Upper lobe of left lung (tissue), 6 donors: ENCODE measurements at places on chromosomes 1 and 21. TPM values are rescaled to one million over a fixed set of nuclear protein-coding genes. Genes with fewer than 3 reads are reported as not detected.

The GFI1 gene
- total RNA-seq = 3.2 TPM

The NPPA gene
- total RNA-seq = 3.1 TPM

The ZFP69B gene
- total RNA-seq = 0.76 TPM

The AKNAD1 gene
- not detected for total RNA-seq

The FCER1G gene
- total RNA-seq = 75.4 TPM

The VASH2 gene
- 3.1 TPM for total RNA-seq

The AGT gene
- total RNA-seq = 1.1 TPM

The COL8A2 gene
- total RNA-seq = 5.2 TPM

The NPR1 gene
- 32.5 TPM for total RNA-seq

The KCNJ9 gene
- total RNA-seq = not detected

The LCE3D gene
- total RNA-seq = not detected

The REN gene
- 0.66 TPM for total RNA-seq

The CREG1 gene
- total RNA-seq = 116 TPM

The WNT3A gene
- 8.7 TPM for total RNA-seq

The CNTN2 gene
- total RNA-seq = not detected

The PANK4 gene
- 44.8 TPM for total RNA-seq

The F5 gene
- 1.0 TPM for total RNA-seq

The AMIGO1 gene
- total RNA-seq = 5.1 TPM

The SLC35F3 gene
- 0.83 TPM for total RNA-seq

The ST6GALNAC5 gene
- total RNA-seq = 18.9 TPM

The TUFT1 gene
- 9.9 TPM for total RNA-seq

The FCRLB gene
- total RNA-seq = 2.1 TPM

The PIGC gene
- 19.6 TPM for total RNA-seq

The BNIPL gene
- 13.8 TPM for total RNA-seq

The KCNE2 gene
- total RNA-seq = not detected

The IRF2BP2 gene
- total RNA-seq = 140 TPM

The NECAP2 gene
- 87.1 TPM for total RNA-seq

The NHLH1 gene
- total RNA-seq = 1.0 TPM

The MYCL gene
- 6.3 TPM for total RNA-seq

The JAK1 gene
- 191 TPM for total RNA-seq

The ACTL8 gene
- not detected for total RNA-seq

The AGBL4 gene
- 10.5 TPM for total RNA-seq

The PLCH2 gene
- 4.4 TPM for total RNA-seq

The KRTAP12-1 gene
- total RNA-seq = not detected

The TCHHL1 gene
- not detected for total RNA-seq
